Fibroblast of lung (primary cell): ENCODE measurements at places on chromosomes 6 and 20.

GRCh38 chr20:22394583-22394982 lies 189.8 kb downstream of the FOXA2 start:
- no peak overlapping the region for H3K4me3 ChIP-seq
- no peaks in the 10 kb centered on the region for H3K36me3 ChIP-seq
- H3K27me3 ChIP-seq, result no peaks in the 10 kb centered on the region
- H3K27ac ChIP-seq, result no peak overlapping the region
- H3K4me1 ChIP-seq, result no peaks in the 10 kb centered on the region

DNA sequence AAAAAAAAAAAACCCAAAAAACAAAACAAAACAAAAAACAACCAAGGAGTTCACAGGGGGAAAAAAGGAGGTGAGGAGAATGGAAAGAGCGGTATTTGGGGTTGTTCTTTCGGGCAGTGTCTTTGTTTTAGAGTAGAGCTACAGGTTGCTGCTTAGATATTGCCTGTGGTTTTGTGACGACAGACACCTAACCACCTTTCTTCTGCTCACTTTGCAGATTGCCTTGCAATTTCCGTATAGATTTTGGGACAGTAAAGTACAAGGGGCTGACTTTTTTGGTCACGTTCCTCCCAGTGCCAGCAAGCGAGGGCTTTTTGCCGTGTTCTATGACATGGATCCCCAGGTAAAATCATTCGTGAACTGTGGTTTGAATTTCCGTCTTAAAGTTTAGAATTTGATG lies 50.9 kb downstream of the DEK start:
- H3K4me3 ChIP-seq, result no peak overlapping the region
- H3K27me3 ChIP-seq, result no peaks in the 10 kb centered on the region
- no peak for DNase-seq
- H3K4me1 ChIP-seq, result no peaks in the 10 kb centered on the region
- H3K36me3 ChIP-seq, result no peaks in the 10 kb centered on the region
- H3K27ac ChIP-seq, result no peak overlapping the region

GRCh38 chr6:11732036-11732631 lies 46.5 kb downstream of the ADTRP start:
- no peak for DNase-seq
- no peaks in the 10 kb centered on the region for H3K4me1 ChIP-seq
- no peak overlapping the region for H3K4me3 ChIP-seq

GRCh38 chr20:24987873-24988835 lies 4.4 kb downstream of the APMAP start:
- no peak for DNase-seq
- H3K27ac ChIP-seq, result no peak overlapping the region
- no peaks in the 10 kb centered on the region for H3K27me3 ChIP-seq
- no peak overlapping the region for H3K4me3 ChIP-seq
- H3K36me3 ChIP-seq, result no peaks in the 10 kb centered on the region

GRCh38 chr6:108363889-108364313 lies 69.0 kb downstream of the AFG1L start:
- H3K4me3 ChIP-seq, result no peak overlapping the region
- H3K4me1 ChIP-seq, result no peaks in the 10 kb centered on the region
- H3K27ac ChIP-seq, result no peak overlapping the region
- H3K27me3 ChIP-seq, result no peaks in the 10 kb centered on the region
- H3K36me3 ChIP-seq, result no peaks in the 10 kb centered on the region
- peak; percentile 29 for DNase-seq

- H3K27me3 ChIP-seq, result no peaks in the 10 kb centered on the region
- no peaks in the 10 kb centered on the region for H3K36me3 ChIP-seq
- peak overlapping the region; percentile 15 for H3K27ac ChIP-seq
- DNase-seq, result peak; percentile 67
- H3K4me1 ChIP-seq, result peaks cover 29% of the 10 kb centered on the region
- H3K4me3 ChIP-seq, result peak overlapping the region; percentile 30
Measured at GRCh38 chr20:17960927-17961586, 7.5 kb downstream of the SNX5 start.

- no peaks in the 10 kb centered on the region for H3K27me3 ChIP-seq
- no peak overlapping the region for H3K4me3 ChIP-seq
- no peak overlapping the region for H3K27ac ChIP-seq
- no peaks in the 10 kb centered on the region for H3K4me1 ChIP-seq
- DNase-seq, result no peak
Measured at GRCh38 chr6:100503043-100503705, 38.5 kb upstream of the SIM1 start.

DNA sequence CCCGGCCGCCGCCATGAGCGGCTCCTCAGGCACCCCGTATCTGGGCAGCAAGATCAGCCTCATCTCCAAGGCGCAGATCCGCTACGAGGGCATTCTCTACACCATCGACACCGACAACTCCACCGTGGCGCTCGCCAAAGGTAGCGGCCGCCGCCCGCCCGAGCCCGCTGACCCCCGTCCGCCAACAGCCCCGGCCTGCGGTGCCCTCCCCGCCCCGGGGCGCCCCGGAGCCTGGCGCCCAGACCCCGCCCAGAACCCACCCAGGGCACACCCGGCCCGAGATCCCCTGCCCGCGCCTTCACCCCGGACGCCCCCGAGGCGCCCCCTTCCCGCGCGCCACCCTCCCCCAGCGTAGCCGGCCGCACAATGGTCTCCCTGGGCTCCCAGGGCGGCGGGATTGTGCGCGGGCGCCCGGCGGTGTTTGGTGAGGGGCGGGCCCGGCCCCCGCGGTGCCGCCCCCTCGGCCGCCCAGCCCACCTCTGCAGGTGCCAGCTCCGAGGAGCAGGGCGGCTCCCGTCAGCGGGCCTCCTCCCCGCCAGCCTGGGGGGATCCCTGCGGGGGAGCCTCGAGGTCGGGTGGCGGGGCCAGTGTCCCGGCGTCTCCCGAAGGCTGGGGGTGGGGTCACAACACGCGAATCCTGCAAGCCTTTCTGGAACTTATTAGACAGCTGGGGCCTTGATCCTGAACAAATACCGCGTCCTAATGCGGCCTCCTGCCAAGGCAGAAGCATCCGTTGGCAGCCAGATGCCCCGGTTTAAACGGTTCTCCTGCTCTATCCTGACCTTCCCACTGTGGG lies 577 bp downstream of the LSM14B start:
- peaks cover 14% of the 10 kb centered on the region for H3K36me3 ChIP-seq
- H3K4me3 ChIP-seq, result peak overlapping the region; percentile 56
- peaks cover 11% of the 10 kb centered on the region for H3K27me3 ChIP-seq
- no peaks in the 10 kb centered on the region for H3K4me1 ChIP-seq
- DNase-seq, result no peak

DNA sequence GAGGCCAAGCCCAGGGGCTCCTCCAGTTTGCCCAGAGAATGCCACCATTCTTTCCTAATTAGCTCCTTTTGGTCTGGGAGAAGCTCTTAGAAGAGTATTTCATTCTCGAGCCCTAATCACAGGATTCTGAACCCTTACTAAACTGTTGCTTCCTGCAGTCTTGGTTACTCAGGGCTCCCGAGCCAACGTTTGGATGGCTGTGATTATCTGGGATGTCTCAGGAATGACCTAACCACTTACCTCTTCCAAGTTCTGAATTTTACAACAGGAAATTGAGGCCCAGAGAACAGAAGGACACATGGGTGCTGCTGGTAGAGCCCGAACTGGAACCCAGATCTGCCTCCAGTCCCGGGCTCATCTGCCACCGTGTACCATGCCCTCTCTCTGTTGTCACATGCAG lies 22.2 kb upstream of the PNPLA1 start:
- peak; percentile 21 for DNase-seq
- peaks cover 6% of the 10 kb centered on the region for H3K4me1 ChIP-seq
- H3K27me3 ChIP-seq, result no peaks in the 10 kb centered on the region
- no peaks in the 10 kb centered on the region for H3K36me3 ChIP-seq
- H3K4me3 ChIP-seq, result no peak overlapping the region

- H3K27me3 ChIP-seq, result no peaks in the 10 kb centered on the region
- DNase-seq, result peak; percentile 94
- H3K36me3 ChIP-seq, result no peaks in the 10 kb centered on the region
Measured at GRCh38 chr6:169452117-169452868, 198.6 kb upstream of the THBS2 start.

GRCh38 chr20:54633374-54634355 lies 158.3 kb downstream of the DOK5 start:
- H3K36me3 ChIP-seq, result no peaks in the 10 kb centered on the region
- no peak for DNase-seq
- H3K4me3 ChIP-seq, result no peak overlapping the region
- H3K27me3 ChIP-seq, result no peaks in the 10 kb centered on the region

GRCh38 chr6:5050009-5050408 lies 35.1 kb upstream of the PPP1R3G start:
- H3K4me1 ChIP-seq, result peaks cover 2% of the 10 kb centered on the region
- no peak overlapping the region for H3K4me3 ChIP-seq
- DNase-seq, result no peak
- no peak overlapping the region for H3K27ac ChIP-seq
- H3K27me3 ChIP-seq, result peaks cover 2% of the 10 kb centered on the region

DNA sequence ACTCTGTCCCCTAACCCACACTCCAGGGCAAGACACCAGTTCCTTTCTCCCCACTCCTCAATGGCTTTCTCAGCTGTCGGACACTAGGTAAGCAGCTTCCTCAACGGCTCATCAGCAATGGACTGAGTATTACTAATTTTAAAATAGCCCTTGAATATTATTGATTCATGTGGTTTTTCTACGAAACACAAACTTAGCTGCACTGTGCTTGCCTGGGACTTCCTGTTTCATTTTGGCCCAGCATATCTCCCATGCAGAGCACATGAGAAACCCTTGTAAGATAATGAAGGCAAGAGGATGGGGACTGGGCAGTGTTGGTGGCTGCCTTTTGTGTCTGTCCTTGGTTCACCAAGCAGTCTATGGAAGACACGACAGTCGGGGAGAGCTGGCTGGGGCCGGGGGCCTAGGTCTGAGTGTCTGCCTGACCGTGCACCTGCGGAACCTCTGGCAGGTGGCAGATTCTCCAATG lies 48.9 kb downstream of the RNASET2 start:
- H3K27me3 ChIP-seq, result no peaks in the 10 kb centered on the region
- no peaks in the 10 kb centered on the region for H3K4me1 ChIP-seq
